ENCODE measurements at places on chromosomes 3 and 15.

GRCh38 chr15:52217186-52217585 is 26.0 kb upstream of the GNB5 start:
- DNase-seq: no peak

DNA sequence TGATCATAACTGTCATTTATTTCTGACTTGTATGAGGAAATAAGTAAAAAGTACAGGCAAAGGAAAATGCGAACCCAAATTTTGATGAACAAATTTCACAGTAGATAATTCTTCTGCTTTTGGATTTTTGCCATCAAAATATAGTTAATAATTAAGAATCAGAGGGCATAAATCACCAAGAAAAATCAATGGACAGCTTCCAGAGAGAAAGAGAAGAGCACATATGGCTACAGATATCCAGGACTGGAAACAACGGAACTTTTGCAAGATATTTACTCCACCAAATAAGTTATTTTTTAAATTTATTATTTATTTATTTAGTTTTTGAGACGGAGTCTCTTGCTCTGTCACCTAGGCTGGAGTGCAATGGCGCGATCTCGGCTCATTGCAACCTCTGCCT is 35.1 kb upstream of the NANOGP8 start:
- DNase-seq: no peak

GRCh38 chr3:139937674-139938279 is 2.8 kb downstream of the CLSTN2 start:
- no peak for DNase-seq

- DNase-seq: no peak
Measured at GRCh38 chr15:37837276-37837675, 97.2 kb upstream of the TMCO5A start.

DNA sequence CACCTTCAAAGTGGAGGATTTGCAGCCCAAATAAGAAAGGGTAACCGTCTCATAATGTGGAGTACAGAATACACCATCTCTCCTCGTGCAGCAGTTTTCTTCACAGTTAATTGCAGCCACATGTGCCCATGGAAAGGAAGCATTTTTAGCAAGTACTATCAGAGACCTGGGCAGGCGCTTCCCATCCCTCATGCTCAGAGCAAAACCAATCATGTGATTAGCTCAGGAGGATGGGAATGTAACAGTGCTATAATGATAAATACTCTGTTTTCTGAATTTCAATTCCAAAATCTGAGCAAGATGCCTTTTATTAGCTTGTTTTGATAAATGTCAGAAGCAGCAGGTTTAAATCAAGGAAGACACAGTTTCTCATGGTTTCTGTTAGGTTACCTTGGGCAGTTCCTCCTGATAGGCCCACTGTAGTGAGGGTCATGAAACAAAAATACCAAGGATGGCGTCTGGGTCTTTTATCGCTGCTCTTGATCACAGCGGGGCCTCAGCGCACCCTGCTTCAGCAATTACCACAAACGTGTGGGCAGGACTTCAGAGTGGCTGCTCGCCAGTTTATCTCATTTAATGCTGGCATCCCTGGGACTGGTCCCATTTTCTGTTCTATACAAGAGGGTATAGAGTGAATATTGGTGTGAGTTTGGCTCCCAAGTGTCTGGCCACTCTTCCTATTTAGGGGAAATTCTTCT is 92.6 kb upstream of the VGLL4 start:
- no peak for DNase-seq

DNA sequence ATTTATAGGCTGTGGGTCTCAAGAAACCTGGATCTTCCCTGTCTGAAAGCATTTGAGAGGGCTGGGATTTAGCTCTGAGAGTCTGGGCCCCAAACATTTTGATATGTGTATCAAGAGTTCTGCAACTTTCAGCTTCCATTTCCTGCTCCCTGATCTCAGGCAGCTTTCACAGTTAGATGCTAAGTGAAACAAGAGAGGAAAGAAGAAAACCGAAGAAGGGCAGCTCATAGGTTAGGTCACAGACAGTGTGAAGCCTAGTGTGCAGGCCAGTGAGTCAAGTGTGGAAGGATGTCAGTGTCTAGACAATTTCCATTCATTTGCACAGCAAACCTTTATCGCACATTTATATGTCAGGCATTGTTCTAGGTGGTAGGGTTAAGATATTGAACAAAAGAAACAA is 173.6 kb upstream of the PROK2 start:
- no peak for DNase-seq

- no peak for DNase-seq
Measured at GRCh38 chr3:49738067-49738713, 14.4 kb upstream of the GMPPB start.

DNA sequence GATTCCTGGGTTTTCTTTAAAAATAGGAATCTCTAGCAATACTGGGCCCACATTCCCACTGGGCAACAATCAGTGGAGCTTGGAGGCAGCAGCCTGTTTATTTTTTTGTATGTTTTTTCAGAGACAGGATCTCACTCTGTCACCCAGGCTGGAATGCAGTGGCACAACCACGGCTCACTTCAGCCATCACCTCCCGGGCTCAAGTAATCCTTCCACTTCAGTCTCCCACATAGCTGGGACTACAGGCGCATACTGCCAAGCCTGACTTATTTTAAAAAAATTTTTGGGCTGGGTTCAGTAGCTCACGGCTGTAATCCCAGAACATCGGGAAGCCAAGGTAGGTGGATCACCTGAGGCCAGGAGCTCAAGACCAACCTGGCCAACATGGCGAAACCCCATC is 29.1 kb upstream of the GNB5 start:
- DNase-seq: no peak

DNA sequence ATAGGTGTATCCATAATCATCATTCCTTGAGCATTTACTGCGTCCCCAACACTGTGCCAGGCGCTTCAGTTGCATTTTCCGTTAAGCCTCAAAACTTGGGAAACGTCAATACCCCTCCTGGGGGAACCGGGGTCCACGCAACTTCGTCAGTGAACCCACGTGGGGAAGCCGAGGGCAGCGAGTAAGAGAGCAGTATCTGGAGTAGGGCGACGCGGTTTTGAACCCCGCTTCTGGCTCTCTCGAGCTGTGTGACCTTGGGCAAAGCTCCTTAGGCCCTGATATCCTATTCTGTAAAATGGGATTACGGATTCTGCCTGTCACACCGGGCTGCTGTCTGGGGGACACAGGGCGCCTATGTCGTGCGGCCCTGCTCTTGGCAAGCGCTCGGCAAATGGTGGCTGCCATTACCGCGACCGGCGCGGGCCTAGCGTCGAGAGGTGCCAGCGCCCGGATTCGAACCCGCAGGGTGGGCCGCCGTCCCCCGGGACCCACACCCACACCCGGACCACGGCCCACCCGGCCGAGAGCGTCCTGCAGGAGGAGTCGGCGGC is 590 bp downstream of the POLG start:
- DNase-seq: no peak

DNA sequence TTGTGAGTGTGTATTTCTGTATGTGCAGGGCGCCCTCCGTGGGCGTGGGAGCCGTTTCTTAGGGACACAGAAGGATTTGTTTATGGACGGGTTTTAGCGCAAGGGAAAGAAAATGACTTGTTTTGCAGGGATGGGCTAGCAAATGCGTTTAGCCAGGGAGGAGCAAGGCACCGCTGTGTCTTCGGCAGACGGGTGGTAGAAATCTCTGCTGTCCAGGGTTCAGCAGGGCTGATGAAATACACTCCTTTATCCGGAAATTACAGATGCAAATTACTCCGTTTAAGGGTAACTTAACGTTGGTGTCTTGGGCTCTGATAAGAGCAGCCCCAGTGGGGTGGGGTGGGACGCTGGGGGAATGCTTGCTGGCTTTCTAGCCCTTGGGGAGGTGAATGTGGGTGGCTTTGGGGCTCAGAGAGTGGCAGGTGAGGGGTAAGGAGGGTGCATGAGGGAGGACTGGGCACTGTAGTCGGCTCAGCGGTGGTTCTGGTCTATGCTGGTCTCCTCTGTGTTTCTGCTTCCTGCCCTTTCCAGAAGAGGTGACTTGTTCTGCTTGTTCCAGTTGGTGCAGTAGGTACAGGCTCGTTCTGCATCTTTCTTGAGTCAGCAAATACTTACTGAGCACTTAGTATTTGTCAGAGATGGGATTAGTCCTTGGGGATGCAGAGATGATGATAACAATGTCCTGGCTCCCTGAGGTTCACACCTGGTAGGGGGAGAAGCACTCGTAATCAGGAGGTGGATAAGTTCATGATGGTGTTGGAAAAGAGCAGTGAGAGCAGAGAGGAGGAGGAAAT is 954 bp downstream of the SV2B start:
- no peak for DNase-seq

DNA sequence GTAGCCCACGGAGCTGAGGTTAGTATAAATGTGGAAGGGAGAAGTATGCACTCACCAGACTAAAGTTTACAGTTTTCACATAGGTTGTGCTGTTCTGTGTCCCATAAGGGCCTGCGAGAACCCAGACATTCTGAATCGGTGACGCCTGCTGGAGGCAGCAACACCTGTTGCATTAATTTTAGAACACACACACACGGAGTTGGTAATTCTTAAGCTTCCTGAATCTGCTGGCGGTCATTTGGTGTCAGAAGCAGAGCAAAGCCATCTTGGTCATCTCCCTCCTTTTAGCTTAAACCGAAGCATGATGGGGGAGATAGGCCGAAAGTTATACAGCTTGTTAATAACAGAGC is 41.1 kb upstream of the AP3B2 start:
- DNase-seq: no peak

DNA sequence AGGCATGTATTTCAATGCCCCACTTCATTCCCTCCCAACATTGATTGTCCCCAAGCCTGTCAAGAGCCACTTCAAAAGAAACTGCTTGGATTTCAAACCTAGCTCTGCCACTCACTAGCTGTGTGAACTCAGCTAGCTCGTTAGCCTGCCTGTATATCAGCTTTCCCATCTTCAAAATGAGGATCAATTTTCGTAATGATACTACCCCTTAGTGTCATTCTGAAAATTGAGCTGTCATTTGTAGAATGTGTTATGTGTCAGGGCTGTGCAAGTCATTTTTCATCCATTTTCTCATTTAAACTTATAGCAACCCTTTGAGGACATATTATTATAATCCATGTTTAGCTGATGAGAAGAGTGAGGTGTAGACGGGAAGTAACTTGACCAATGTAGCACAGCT is 88.6 kb downstream of the TRIM42 start:
- no peak for DNase-seq

- no peak for DNase-seq
Measured at GRCh38 chr3:43794776-43795175, 104.0 kb downstream of the ABHD5 start.

- no peak for DNase-seq
Measured at GRCh38 chr15:95591270-95591669, 739.2 kb upstream of the NR2F2 start.

- DNase-seq: no peak
Measured at GRCh38 chr3:50474717-50475116, 28.7 kb downstream of the CACNA2D2 start.

GRCh38 chr3:172142051-172142863 is 102.9 kb downstream of the FNDC3B start:
- DNase-seq: no peak

DNA sequence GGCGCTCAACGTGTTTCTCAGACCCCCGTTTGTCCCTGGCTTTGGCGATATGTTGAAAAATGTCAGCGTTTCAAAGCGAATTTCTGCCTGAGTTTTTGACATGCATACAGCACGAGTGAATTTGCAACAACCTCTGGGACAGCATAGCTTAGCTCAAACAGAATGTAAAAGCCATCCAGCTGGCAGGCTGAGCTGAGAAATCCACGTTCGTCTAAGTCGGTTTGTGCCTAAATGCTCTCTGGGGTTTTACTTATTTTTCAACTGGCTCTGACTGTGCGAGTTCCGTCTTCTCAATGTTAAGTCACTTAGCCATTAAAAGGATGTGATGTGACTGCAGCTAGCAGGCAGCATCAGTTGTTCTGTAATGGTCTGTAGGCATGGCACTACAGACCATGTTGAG is 243.5 kb upstream of the SLCO3A1 start:
- DNase-seq: no peak

GRCh38 chr3:54966979-54967378 is 39.1 kb upstream of the LRTM1 start:
- DNase-seq: no peak

DNA sequence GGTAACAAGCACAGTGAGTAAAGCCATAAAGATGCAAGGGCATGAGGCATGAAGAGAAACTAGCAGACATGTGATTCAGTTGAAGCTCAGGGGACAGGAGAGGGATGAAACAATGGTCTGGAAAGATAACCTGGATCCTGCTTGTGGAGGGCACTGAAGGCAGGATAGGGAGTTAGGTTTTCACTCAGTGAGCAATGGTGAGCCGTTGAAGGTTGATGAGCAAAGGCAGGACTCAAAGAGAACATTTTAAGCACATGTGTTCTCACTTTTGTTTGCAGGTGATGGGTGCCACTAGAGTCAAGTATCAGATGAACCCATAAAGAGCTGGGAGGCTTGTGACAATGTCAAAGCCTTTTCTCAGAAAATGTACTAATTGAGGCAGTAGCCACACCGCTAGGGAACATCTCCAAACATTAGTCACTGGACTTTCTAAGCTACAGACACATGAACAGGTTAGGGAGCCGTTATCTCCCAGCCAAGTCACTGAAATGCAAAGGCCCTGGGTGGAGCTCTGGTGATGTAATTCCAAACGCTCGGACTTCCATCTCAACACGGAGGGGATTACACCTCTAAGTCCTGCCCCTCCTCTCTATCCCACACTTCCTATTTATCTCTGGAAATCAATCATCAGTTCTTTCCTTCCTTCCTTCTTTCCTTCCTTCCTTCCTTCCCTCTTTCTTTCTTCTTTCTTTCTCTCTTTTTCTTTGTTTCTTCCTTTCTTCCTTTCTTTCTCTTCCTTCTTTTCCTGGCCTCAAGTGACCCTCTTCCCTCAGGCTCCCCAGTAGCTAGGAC is 22.7 kb downstream of the KLHL6 start:
- no peak for DNase-seq

- DNase-seq: no peak
Measured at GRCh38 chr3:106877627-106878026, 499.6 kb upstream of the CCDC54 start.

GRCh38 chr3:85801955-85802354 is 843.2 kb downstream of the CADM2 start:
- no peak for DNase-seq

DNA sequence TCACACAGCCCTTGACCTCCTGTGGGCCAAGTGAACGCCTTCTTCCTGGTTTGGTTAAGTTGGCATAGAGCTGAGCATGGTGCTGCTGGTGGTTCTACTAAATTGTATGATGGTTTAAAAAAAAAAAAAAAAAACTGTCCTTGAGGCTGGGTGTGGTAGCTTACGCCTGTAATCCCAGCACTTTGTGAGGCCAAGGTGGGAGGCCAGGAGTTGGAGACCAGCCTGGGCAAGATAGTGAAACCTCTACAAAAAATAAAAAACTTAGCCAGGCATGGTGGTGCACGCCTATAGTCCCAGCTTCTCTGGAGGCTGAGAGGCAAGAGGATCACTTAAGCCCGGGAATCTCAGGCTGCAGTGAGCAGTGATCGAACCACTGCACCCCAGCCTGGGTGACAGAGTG is 58.9 kb upstream of the FLNB start:
- no peak for DNase-seq

DNA sequence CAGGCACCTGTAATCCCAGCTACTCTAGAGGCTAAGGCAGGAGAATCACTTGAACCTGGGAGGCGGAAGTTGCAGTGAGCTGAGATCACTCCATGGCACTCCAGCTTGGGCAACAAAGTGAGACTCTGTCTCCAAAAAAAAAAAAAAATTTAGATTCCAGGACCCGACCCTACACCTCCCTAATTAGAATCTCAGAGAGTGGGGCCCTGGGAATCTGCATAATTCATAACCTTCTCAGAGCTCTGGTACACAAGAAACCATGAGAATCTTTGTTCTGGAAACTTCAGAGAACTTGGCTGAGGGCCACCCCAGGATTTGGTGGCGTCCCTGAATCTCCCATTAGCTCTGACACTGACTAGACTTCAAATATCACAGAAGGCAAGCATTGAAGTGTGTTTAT is 31.5 kb downstream of the B3GNT5 start:
- no peak for DNase-seq

All from nucleus accumbens (tissue), 56 donors.